ENCODE measurements at places on chromosomes 2 and 18.

DNA sequence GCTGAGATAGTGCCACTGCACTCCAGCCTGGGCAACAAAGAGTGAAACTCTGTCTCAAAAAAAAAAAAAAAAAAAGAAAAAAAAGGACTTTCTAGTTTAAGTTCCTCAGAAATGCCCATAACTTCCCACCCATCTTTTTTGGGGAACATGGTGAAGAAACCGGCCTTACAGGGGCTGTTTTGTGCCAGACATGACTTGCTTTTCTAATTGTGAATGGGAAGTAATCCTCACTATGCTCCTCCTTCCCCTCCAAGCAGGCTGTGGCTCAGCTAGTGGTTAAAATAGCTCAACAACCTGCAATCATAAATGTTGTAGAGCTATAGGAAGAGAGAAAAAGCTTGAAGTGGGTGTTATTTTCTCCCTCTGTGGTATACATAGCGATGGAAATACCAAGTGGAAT is 34.1 kb upstream of the OLA1 start:
- no peak for DNase-seq

DNA sequence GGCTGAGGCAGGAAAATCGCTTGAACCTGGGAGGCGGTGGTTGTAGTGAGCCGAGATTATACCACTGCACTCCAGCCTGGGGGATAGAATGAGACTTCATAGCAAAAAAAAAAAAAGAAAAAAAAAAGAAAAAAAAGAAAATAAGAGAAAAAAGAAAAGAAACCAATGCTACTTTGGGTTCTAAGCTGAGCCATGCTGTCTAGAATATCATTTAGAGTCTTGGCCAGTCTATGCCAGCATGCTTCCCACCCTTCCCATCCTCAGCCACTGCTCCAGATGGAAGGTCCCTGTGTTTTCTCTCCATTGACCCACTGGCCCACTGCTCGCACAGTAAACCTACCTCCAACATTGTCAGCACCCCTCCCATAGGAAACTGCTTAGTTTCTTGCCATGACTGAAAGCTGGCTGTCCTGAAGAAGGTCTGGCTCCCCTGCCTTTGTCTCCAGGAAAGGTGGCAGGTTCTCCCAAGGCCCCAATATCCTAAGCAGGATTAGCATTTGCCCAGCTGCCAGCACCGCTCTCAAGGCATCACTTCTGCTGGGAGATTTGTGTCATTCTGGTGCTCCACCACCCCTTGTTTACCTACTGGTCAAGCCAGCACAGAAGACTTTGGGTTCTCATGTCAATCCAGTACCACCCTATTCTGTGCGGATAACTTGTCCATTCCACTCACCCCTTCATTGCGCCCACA is 47.3 kb upstream of the PAPOLG start:
- DNase-seq = no peak

- no peak for DNase-seq
These were observed 125.4 kb downstream of the MGAT5 start for GRCh38 chr2:134379293-134379692.

- no peak for DNase-seq
These were observed 1150.0 kb downstream of the RPIA start for GRCh38 chr2:89841476-89841840.

- no peak for DNase-seq
These were observed 34.4 kb upstream of the TRAPPC8 start for GRCh38 chr18:31977270-31977872.

DNA sequence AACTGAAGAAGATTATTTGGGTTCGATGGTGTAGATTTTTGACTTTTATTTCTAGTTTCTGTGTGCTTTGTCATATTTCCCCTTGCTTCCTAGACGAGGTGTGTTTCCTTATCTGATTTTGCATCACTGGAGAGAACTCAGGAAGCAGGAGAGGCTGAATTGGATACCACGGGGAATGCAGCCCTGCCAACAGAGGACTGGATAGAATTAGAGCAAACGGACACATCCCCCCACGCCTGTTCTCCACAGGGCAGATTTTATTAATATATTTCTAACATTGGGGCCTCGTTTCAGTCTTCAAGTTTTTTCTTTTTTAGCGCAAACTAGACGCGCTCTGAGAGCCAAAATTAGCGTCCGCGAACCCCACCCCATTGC is 678 bp upstream of the VAPA start:
- DNase-seq = no peak

DNA sequence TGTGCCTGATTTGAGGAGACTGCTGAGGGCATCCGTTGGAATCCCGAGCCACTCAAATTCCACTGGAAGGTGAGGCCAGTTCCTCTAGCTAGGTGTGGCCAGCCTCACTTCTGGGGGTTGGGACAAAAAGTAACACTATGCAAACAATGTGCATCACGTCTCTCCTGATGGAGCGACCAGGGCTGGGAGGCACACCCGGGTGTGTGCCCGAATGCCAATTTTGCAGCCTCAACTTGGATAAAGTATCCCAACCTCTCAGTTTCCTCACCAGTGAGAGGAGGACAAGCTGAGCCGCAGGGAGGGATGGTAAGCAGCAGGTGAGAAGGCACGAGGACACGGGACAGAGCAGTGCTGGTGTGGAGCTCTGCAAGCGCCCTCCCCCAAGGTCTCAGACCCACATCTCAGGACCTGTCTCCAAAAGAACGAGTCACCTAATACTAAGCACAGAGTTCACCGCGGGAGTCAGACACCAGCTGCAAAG is 218.3 kb downstream of the HAUS1 start:
- no peak for DNase-seq

DNA sequence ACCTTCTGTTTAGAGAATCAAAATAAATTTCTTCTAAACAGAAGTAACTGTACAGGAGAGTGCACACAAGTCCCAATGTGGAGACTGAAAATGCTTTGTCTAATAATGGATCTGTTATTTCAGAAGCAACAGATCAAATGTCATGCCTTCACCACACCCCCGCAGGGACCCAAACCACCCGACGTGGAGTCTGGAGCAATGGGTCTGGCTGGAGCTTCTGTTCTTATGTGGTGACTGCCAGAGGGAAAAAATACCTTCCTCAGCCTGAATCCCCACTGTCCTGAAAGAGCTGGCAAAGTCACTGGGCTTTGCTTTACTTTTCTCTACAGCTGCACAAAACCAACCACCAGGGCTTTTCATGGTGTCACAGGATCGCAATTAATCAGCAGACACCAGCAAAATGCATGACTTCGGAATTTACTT is 119.0 kb upstream of the ZFP36L2 start:
- DNase-seq = no peak

DNA sequence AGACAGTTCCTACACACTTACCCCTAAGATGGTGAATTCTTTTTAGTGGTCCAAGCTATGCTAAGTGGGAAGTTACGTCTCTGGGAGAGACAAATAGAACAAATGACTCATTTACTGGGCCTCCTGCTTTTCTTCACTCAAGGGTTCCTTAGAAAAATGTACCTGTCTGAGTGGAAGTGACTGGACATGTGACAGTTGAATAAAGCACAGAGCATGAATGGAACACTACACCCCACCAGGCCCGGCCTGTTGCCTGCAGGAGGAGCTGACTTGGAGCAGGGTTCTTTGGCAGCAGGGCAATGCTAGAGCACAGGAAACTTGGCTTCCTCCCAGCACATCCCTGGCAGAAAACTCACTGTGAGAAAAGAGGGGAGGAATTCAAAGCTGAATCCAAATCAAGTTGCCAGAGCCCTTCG is 451.0 kb upstream of the SETBP1 start:
- no peak for DNase-seq

DNA sequence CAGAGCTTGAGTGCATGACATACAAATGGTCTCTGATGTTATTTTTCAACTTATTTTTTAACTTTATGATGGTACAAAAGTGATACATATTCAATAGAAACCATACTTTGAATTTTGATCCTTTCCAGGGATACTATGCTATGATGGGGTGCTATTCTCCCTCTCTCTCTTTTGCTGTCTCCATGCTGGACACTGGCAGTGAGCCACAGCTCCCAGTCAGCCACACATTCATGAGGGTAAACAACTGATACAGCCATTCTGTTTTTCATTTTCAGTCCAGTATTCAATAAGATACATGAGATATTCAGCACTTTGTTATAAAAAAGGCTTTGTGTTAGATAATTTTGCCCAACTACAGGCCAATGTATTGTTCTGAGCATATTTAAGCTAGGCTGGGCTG is 859.3 kb upstream of the KLHL29 start:
- no peak for DNase-seq

GRCh38 chr2:177602611-177603164 is 210.1 kb downstream of the AGPS start:
- no peak for DNase-seq

GRCh38 chr2:3962719-3963118 is 259.3 kb downstream of the DCDC2C start:
- DNase-seq = no peak

DNA sequence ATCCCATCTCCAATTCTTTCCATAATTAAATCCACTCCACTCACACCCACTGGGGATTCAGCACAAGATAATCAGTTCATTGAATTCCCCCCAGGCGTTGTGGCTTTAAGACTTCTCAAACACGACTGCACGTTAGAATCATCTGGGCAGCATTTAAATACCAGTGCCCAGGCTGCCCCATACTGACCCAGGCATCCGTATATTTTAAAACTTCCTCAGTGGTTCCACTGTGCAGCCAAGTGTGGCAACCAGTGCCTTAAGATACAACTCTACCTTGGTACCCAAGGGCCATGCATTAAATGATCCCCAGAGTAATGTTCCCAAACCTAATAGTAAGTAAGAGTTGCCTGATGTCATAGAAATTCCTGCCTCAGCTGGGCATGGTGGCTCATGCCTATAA is 54.3 kb upstream of the BZW1 start:
- no peak for DNase-seq

DNA sequence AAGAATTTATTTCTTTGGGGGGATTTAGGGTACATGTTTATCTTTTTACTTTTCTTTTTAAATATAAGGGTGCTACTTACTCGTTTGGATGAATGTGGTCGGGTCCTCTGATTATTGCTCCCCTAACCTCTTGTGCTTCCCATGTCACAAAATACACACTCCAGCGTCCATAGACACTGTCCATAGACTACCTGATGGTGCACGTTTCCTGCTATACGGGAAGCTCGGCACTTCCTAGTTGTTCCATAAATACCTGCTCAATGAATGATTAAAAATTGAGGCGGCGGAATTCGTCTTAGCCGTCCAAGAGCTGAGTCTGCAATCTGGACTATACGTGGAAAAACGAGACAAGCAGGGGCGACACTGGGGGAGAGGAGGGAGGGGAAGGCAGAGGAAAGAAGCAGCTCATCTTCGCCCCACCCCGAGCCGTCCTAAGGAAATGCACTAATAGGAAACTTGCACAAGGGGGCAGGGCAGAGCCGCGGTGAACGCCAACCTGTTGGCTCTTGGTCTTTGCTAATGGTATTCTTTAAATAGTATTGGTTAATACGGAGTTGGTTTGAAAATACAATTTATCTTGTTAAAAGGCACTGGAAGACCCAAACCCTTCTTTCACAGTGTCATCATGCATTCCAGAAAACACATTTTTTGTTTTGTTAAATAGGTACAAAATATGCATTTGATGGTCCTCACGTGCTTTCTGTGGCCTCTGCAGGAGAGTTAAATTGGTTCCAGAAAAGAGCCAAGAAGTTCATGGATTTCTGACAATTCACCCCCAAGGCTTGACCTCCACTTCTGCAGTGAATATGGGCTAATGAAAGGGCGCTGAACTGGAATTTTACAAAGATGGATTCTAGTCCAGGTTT is 73.0 kb upstream of the KCTD1 start:
- DNase-seq = no peak

DNA sequence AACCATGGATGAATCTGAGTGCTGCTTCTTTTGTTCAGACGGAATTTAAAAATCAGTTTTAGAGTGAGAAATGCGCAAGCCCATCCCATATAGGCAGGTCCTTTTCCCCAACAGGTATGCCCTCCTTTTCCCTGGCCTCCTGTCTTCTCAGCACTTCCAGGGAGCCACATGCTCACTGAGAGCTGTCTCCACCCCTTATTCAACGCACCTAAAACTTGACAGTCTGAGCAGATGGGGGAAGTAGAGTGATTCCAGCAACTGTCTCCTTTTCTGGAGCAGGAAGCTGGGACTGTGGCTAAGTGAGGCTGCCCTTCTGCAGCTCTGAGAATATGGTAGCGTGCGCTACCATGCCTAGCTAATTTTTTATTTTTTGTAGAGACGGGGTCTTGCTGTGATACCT is 53.1 kb upstream of the NOSTRIN start:
- DNase-seq = no peak

GRCh38 chr2:239716536-239717318 is 308.4 kb downstream of the NDUFA10 start:
- DNase-seq = no peak

DNA sequence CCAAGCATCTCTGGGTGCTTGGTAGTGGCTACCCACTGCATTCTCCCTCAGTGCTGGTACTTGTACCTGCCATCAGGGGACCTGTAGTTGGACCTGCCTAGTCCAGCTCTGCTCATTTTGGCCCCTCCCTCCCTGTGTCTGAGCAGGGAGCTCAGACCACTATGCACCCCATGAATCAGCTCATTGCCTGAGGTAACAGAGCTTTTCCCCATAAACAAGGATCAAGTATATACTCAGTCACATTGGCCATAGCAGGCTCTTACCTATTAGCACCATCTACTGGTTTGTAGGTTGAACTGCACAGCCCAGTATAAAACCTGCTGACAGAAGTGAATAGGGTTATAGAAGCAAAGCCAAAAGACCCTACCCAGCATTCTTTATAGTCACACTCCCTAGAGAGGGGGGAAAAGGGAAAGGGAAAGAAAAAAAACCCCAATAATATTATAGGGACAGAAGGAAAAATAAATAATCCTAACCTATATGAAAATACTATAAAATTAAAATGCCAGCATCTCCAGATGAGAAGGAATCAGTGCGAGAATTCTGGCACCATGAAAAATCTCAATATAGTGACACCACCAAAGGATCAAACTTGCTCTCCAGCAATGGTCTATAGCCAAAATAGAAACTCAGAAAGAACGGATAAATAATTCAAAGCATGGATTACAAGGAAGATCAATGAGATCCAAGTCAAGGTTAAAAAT is 6.9 kb upstream of the FLACC1 start:
- DNase-seq = no peak

GRCh38 chr2:182503886-182504285 is 77.0 kb upstream of the PDE1A start:
- DNase-seq = no peak

DNA sequence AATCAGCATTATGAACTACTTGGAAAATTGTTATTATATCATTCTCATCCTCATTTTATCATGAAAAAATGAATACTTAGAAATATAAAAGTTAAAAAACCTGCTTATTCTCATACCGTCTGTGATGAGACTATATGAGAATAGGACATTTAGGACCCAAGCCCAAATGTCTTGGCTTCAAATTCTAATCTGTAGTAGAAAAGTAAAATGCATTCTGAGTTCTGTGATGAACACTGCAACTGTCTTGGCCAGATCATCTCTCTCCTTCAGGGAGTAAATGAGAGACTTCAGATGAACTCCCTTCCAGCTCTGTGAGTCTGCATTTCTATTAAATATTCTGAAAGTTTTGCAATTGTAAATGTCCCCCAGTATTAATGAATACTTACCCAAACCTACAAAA is 940.7 kb upstream of the KLHL29 start:
- DNase-seq = no peak

- DNase-seq = no peak
These were observed 1100.6 kb downstream of the DPP10 start for GRCh38 chr2:115543024-115543423.
